CD4-positive, alpha-beta memory T cell (primary cell): ENCODE measurements at places on chromosomes 7 and 10.

DNA sequence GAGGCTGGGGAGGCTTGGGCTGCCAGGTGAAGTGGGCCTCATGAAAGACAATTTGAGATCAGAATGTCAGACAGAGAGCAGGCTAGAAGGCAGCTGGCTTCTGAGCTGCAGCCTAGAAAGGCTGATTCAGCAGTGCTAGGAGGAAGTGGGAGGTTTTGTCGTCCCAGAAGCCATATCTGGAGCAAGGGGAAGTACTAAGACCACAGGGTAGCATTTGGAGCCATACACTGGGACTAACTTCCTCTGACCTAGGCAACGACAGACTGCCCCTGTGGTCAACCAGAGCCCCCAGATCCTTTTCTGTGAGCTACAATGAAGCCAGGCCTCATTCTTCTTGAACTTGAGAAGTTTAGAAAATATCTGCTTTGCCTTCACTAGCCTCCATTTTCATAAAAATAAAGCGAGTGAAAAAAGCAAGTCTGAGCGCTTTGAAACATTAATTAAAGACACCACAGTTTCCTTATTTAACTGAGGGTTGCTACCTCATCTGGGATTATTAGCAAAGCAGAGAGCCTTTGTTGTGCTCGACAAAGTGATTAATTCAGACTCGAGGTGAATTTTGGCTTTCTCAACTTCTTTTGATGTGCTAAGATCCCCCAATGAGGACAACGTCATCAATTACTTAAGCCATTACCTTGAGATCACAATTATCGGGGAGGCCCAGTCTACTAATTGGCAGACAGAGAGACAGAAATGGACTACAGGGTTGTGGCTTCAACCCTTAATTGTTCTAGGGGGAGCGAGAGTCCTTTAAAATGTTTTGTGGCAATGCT, 26.6 kb downstream of the TBXAS1 start:
- peak; percentile 11 for DNase-seq

- DNase-seq, result no peak
Measured at GRCh38 chr7:70098133-70098561, 499.9 kb downstream of the AUTS2 start.

DNA sequence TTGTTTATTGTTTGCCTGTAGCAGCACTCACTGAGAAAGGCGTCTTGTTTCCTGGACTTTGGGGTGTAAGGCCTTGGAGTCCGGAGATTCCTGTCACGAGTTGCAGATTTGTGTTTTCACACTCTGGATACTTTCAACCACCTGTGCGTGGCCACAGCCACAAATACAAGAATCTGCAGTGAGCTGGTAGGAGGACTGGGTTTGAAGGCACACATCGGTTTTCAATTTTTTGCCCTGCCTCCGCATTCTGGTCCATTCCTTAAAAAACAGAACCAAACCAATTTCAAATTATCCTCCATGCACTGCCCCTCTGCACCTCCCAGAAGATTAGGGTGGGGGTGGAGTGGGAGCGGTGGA, 619 bp downstream of the EXOC4 start:
- DNase-seq, result no peak

- no peak for DNase-seq
Measured at GRCh38 chr7:108189733-108190388, 59.7 kb upstream of the LAMB4 start.

GRCh38 chr10:130160775-130161174, 24.6 kb downstream of the GLRX3 start:
- no peak for DNase-seq

DNA sequence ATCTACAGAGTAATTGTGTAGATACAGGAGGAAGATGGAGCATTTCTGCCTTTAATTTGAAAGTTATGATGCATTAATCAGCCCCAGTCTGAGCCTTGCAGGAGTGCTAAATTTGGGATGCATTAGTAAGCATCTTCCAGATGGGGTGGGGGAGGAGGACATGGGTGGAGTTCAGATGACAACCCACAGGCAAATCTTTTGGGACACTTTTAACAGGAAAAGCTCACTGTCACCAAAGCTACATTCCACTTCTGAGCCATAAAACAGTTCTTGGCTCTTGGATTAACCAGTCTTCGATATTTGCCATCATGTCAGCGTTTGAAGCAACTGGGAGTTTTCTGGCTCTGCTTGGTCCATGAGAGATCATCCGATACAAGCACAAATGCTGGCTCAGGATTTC, 121.1 kb downstream of the CXCL12 start:
- no peak for DNase-seq

- no peak for DNase-seq
Measured at GRCh38 chr7:64867863-64868440, 35.1 kb upstream of the ZNF273 start.

- no peak for DNase-seq
Measured at GRCh38 chr10:94006591-94007550, 13.1 kb downstream of the PLCE1 start.

DNA sequence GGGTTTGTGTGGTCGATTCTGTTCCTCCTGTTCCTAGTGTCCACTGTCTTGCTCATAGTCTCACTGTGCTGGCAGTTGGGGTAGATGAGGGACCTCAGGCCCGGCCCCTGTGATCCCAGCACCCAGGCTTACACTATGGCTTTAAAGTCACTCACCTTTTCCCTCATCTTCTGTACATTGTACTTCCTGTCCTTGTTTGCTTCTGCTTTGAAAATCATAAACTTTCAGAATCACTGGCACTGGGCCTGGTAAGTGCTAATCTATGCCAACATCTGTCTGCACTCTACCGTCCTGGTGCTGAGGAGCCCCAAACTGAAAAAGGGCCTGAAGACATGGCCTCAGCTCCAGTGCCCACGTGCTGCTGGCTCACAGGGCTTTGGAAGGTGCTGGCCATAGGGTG, 5.7 kb upstream of the TAS2R60 start:
- no peak for DNase-seq
